Activated CD4-positive, alpha-beta memory T cell treated with anti-CD3 and anti-CD28 coated beads, Interleukin-2, amount 10 ng/mL, durations not matched to agents 7 days and 5 days (primary cell): ENCODE measurements at places on chromosomes 1 and 21.

- DNase-seq: no peak
Measured at GRCh38 chr1:219917851-219918466, 10.4 kb downstream of the SLC30A10 start.

GRCh38 chr1:205595861-205596260 is 36.0 kb downstream of the ELK4 start:
- peak; percentile 12 for DNase-seq

GRCh38 chr1:237566581-237566980 is 324.1 kb downstream of the ZP4 start:
- DNase-seq: no peak

DNA sequence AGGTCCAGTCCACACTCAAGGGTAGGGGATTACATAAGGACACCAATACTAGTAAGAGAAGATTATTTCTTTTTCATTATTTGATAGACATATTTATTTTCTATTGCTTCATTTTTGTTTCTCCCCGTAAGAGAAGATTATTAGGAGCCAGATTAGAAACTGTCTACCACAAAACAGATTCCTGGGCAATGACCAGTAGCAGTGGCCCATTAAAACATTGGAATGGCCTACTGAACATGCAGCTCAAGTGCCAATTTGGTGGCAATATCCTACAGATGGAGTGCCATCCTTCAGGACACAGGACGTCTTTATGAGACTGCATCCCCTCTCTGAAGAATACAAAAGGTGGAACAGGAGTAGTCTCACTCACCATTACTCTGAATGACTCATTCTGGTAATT is 34.0 kb upstream of the ARHGAP29 start:
- no peak for DNase-seq

GRCh38 chr1:213651077-213651476 is 336.7 kb upstream of the PROX1 start:
- no peak for DNase-seq

- DNase-seq: no peak
Measured at GRCh38 chr1:109801791-109802135, 38.0 kb upstream of the EPS8L3 start.

- no peak for DNase-seq
Measured at GRCh38 chr1:25944986-25945385, 38.8 kb upstream of the STMN1 start.

GRCh38 chr1:80993154-80993980 is 807.4 kb upstream of the ADGRL2 start:
- DNase-seq: no peak

DNA sequence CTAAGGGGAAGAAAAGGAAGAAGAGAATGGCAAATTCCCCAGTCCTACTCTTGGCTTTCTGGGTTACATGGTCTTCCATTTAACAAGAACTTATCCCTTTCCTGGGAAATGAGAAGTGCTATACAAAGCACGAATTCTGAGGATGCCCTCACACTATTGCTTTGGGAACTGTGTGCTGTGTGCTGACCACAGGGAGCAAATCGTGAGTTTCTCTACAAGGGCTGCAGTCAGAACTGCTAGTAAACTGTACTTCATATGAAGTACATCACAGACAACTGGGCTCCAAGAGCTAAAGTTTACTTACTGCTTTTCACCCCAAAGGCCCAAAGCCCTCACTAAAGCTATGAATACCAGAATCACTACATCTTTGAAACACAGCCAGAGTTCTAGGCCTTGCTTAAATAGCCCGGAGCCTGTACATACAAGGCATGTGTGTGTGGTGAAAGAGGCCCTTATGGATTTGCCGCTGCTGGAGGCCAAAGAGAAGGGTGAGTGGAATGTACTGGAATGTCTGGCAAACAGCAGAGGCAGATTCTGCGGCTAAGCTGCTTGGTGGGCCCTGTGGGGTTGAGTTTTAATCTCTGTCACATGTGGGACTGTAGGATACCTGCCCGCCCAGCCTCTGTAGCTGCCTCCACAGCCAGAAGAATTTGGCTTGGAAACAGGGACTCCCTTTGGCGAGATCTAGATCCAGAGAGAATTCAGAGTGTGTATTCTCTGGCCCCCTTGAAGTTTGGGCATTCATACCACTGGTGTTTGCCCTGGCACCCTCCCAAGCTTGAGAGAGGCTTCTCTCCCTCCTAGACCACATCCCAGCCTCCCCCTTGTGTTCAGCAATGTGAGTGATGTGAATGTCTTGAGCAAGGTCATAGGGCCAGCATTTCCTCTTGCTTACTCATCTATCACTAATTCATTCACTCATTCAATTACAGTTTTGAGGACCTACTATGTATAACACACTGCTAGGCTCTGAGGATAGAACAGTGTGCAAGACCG is 21.9 kb upstream of the TRIM67 start:
- DNase-seq: no peak
